ENCODE measurements at places on chromosomes 7 and 10.
A peak's percentile ranks its signal among the peaks of the same experiment; 100 is the strongest.

GRCh38 chr7:40151504-40151903, 16.7 kb downstream of the SUGCT start:
- no peak for DNase-seq

DNA sequence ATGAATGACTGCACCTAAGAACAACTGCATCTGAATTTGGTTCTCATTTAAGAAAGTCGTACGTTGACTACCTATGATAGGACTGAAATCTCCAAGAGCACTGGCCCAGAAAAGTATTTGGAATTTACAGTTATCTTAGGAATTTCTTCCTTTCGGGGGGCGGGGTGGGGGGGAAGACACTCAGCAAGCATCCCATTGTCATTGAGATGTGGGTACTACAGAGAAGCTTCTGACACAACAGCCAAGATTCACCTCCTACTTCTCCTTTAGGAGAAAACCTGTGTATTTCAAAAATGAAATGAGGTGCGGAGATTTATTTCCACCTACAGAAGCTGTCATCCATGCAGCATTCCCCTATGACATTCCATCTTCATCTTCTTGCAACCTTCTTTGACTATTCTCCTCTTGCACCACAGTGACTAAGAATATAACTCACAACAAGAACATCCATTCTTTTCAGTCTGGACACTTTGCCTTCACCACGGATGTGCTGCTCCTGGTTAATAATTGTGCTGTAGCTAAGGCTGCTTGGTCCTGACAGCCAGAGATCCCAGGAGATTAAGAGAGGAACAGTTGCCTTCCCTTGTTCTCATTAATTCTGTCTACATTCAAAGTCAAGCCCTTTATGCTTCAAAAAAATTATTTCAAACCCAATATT, 98.4 kb upstream of the FRMD4A start:
- no peak for DNase-seq

- DNase-seq, result peak; percentile 6
These were observed at the start of gene PAPSS2 for GRCh38 chr10:87659571-87660483. PAPSS2 (plus strand) TSS chr10:87659878; CDS start chr10:87659982, 104 bp downstream.

DNA sequence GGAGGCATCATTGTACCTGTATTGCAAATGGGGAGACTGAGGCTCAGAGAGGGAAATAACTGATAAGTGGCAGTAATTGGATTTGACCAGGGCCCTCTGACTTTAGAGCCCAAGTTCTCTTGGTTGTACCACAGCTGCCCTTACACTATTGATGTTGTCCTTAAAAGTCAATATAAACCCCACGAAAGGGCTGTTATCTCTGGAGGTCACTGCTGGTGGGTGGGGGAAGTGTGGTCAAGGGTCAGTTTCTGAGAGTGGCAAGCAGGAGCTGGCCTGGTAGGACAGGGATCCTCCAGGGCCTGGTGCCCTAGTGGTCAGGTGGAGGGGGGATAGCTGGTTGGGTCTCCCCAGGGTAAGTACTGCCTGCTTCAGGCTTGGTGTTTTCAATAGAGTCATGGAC, 44.2 kb upstream of the AQP1 start:
- no peak for DNase-seq

- DNase-seq, result no peak
These were observed 70.2 kb upstream of the ANK3 start for GRCh38 chr10:60459701-60460457.

GRCh38 chr10:72461085-72461484, 106.4 kb upstream of the DNAJB12 start:
- DNase-seq, result no peak

DNA sequence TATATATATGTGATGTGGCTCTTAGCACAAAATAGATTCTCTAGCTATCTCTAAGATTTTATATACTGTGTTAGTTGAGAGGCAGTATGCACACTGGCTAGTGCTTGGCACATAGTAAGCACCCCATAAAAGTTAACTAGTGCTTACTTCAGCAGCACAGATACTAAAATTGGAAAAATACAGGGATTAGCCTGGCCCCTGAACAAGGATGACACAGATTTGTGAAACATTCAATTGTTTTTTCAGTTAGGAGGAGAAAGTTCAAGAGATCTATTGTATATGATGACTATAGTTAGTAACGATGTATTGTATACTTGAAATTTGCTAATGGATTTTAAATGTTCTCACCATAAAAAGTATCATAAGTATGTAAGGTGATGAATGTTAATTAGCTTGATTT, 78.3 kb upstream of the LRRC17 start:
- no peak for DNase-seq

GRCh38 chr10:44180321-44181168, 204.4 kb downstream of the CXCL12 start:
- DNase-seq, result no peak

DNA sequence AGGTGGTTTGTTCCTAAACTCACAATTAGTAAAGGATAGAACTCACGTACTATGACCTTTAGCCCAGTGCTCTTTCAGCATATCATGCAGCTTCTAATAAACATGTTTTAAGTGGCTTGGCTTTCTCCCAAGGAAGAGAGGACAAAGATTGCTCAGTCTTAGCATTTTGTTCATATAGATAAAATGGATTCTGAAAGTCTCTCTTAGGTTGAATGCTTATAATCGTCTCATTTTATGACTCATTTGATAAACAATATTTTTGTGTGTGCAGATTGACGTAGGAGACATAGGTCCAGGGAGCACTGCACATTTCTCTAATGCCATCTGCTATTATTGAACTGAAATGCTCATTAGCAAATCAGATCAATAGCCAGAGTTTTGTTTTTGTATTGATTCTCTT, 44.8 kb downstream of the GNAT3 start:
- no peak for DNase-seq

Data from CD4-positive, alpha-beta memory T cell (primary cell).